NCI-H2081 treated with DMSO at 0.1 percent for 48 hours (cell line): ENCODE measurements at places on chromosomes 1 and 21.

DNA sequence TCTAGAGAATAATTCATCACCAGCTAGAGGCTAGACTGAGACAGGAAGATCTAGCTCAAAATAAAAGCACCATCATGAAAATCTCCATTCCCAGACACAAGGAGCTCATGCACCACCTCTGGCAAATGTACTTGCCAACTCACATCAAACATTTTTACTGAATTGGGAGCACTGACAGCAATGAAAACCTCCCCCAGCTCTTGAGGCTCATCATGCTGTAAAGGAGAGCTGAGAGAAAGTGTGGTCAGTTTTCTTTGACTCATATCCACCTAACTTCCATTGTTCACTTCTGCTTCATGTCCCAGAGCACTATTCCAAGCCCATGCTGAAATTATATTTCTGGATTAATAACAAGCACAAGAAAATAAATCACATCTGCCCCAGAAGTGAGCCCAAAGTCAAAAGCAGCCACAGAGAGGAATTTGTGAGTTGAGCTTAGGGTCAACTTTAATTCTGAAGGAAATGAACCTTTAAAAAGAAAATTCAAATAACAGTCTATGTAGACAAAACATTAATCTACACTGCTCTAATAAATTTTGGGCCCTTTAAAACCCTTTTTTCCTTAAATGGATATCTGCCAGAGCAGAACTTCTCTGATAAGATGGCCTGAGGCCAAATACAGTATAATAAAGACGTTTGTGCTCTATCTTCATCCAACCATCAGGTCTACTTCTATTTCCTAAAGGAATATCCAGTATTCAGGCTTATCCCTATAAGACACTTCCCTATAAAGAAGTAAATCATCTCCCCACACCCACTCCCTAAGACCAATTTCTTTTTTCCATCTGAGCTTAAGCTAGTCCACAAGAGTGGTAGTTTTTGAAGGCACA lies 85.9 kb upstream of the ADAM30 start:
- DNase-seq = no peak

GRCh38 chr1:245458234-245458633 lies 303.4 kb downstream of the KIF26B start:
- DNase-seq = no peak

- no peak for DNase-seq
Measured at GRCh38 chr1:191977874-191978506, 180.3 kb upstream of the RGS18 start.

DNA sequence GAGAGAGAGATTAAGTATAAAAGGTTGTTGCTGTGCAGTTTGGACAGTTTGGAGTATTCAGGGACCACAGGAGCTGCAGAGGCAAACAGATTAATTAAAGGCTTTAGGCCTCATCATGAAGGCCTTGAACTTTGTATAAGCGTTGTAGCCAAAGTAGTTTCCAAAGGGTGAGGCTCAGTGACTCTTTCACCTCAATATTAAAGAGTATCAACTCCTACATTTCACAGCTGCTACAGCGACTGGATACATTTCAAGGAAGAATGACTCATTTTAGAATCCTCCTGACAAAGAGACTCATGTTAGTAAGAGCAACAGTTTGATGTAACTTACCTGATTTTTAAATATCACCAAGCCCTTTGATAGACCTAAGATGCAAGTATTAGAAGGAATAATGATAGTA lies 355.5 kb downstream of the HLX start:
- no peak for DNase-seq

- no peak for DNase-seq
Measured at GRCh38 chr1:20717452-20718342, at the start of gene KIF17. Gene KIF17 (minus strand): TSS chr1:20718007. CDS start chr1:20717706, 301 bp downstream.

DNA sequence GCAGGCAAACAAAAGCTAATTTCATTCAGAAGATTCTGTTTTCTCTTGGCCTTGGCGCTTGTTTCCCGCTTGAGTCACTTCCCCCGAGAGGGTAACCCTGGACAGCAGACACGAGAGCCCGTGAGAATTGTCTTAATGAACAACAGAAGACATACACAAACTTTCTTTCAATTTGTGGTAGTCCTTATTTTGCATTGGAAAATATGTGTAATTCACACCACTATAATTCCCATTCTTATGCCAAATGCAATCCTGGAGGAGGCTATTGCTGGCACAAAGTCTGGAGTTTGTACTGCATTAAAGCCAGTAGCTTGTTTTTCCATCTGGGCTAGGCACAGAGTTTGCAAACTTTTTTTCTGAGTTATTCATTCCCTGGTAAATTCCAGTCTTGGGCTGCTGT lies 109.8 kb upstream of the IVNS1ABP start:
- DNase-seq = no peak

DNA sequence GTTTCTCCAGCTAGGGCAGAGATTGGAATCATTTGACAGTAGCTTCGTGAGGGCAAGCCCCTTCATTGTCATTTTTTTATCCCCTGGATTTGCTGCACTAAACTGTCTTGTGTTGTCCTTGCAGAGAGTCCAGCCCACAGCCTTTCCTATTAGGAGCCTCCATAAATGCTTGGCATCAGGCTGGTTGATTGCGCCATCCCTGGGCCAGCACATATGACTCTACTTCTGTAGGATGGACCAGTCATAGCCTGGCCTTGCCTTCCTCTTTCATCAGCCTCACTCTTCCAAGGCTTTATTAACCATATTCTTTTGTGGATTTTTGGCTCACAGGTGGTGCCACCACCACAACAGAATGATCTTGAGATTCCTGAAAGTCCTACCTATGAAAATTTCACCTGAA lies 31.4 kb downstream of the LY9 start:
- no peak for DNase-seq

- no peak for DNase-seq
Measured at GRCh38 chr1:39825432-39825941, 36.8 kb upstream of the BMP8B start.

GRCh38 chr1:244461245-244462071 lies at the start of gene CATSPERE:
Gene CATSPERE (plus strand): TSS chr1:244461273. CDS start chr1:244461430, 157 bp downstream.
- no peak for DNase-seq

GRCh38 chr1:217948741-217949140 lies 317.6 kb downstream of the SPATA17 start:
- no peak for DNase-seq

DNA sequence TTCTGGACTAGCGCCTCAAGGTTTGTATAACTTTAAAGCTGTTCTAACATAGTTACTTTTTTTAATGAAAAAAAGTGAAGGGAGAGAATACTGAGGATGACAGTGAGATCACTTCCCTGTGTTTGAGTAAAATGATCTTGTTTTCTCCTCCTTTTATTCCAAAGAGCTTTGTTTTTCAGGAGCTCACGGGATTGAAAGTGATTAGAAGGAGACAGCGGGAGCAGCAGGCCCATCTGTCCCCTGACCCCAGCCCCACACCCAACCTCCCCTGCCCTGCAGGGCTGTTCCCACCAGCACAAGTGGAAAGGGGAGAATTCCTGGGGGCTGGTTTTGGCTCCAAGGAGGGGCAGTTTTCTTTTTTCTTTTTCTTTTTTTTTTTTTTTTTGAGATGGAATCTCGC lies 2.1 kb upstream of the DNMT3L start:
- no peak for DNase-seq

GRCh38 chr1:160161965-160162705 lies 10.7 kb downstream of the ATP1A4 start:
- DNase-seq = no peak

GRCh38 chr1:221083902-221084301 lies 204.7 kb downstream of the HLX start:
- no peak for DNase-seq
